ENCODE measurements at places on chromosomes 7 and 10.

- no peak for DNase-seq
Observed at GRCh38 chr10:356452-356851, 221.2 kb downstream of the ZMYND11 start.

DNA sequence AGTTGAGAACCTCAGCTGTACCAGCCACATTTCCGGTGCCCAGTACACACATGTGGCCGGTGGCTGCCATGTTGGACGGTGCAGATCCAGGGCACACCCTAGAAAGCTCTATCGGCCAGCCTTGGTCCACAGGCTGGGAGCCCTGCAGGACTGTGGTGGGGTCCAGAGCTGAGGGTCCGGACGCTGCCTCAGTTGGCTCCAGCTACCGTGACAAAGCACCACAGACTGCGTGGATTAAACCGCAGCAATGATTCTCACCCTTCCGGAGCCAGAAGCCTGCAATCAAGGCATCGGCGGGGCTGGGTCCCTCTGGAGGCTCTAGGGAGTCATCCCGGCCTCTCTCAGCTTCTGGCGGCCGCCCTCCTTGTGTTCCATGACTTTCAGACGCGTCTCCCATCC is 50.1 kb downstream of the PDGFA start:
- no peak for DNase-seq

DNA sequence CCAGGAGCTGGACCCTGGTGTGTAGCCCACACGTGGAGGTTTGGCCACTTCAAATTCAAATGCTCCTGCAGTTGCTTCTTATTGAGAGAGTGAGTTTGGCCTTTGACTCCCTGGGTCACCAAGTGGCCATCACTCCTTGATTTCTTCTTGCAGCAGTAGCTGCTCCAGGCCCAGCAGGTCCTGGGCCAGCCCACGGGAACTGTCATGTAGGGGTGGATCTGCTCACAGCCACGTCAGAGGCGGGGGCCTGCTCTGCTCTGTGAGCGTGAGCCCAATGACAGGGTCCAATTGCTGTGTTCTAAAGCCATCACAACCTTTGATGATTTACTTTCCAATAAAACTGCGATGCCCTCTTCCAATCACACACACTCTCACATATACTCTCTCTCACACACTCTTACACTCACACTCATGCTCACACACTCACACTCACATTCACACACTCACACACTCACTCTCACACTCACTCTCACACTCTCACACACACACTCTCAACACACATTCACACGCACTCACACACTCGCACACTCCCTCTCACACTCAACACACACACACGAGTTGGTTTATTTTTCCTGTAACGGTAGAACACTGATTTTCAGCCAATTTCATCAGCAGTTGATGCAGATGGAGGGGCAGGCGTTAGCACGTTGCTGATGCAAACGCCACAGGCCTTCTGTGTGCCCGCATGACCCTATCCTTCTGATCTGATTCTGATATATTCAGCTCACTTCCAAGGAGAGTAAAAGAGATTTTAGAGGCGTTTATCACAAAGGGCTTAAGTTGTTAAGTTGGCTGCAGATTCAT is 210.7 kb upstream of the PPP2R2D start:
- DNase-seq = no peak

GRCh38 chr10:132354356-132355094 is 22.5 kb downstream of the LRRC27 start:
- DNase-seq = no peak

- no peak for DNase-seq
Observed at GRCh38 chr10:83603708-83604107, 535.6 kb upstream of the GHITM start.

- DNase-seq = no peak
Observed at GRCh38 chr10:5620966-5621365, 45.4 kb downstream of the ASB13 start.

- DNase-seq = peak; percentile 52
Observed at GRCh38 chr10:110074758-110075671, 67.2 kb downstream of the ADD3 start.

GRCh38 chr7:31074120-31074383 is 21.9 kb downstream of the ADCYAP1R1 start:
- DNase-seq = peak; percentile 77

- DNase-seq = peak; percentile 51
Observed at GRCh38 chr7:20310963-20311742, 19.5 kb upstream of the ITGB8 start.

DNA sequence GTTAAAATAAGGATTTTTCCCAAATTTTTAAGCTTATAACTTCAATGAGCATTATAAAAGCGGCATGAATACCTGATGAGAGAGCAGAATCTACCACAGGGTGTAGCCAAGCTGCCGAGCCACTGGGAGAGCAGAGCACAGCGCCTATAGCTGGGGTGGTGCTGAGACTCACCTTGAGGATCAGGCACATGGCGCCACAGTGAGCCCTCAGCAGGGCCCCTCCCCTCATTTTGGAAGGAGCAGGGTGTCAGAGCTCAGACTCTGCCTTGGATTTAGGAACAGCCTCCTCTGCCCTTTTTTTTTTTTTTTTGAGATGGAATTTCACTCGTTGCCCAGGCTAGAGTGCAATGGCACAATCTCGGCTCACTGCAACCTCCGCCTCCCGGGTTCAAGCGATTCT is 118.6 kb downstream of the SRPK2 start:
- no peak for DNase-seq

GRCh38 chr7:80937336-80937735 is 18.5 kb upstream of the SEMA3C start:
- DNase-seq = no peak

DNA sequence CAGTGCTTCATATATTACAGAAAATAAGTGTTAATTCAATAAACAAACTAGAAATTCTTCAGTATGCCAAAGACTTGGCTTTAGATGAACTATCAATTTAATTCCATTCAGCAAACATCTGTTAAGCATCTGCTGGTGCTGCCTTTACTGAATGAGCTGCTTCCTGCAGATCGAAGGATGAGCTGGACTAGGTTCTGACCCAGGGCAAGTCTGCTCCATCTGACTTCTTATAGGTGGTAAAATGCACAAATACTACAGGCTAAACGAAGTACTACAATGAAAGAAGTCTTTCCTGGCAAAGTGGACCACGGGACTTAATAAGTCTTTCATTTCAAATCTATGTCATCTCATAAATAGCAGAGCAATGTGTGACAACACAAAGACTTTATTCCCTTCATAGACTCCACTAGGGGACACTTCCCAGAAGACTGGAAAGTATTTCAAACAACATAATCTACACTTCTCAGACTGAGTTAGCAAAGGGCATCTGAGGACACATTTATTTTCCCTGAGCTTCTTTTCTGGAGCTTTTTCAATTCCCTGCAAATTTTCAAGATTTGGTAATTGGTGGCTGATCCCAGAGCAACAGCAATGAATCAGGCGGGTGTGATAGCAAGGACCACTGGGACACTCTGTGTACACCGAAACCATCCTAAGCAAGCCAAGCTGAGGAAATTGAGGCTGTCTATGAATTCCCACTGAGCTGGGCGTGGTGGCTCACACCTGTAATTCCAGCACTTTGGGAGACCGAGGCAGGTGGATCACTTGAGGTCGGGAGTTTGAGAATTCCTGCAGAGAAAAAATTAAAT is 108.9 kb upstream of the FRMD4A start:
- DNase-seq = peak; percentile 19

GRCh38 chr10:66564287-66564686 is 361.5 kb upstream of the LRRTM3 start:
- peak; percentile 23 for DNase-seq

- no peak for DNase-seq
Observed at GRCh38 chr10:118997379-118997778, 32.1 kb upstream of the NANOS1 start.

DNA sequence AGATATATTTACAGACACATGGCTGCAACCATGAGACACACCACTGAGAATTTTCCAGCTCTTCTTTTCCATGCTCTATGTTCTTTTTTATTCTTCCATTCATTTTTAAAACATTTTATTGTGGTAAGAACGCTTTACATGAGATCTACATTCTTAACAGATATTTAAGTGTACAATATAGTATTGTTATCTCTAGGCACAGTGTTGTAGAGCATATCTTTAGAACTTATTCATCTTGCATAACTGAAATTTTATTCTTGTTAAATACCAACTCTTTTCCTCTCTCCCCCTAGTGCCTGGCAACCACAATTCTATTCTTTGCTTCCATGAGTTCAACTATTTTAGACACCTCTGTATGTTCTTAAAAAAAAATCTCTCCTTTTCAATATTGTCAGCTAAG is 67.1 kb upstream of the HABP2 start:
- DNase-seq = no peak

DNA sequence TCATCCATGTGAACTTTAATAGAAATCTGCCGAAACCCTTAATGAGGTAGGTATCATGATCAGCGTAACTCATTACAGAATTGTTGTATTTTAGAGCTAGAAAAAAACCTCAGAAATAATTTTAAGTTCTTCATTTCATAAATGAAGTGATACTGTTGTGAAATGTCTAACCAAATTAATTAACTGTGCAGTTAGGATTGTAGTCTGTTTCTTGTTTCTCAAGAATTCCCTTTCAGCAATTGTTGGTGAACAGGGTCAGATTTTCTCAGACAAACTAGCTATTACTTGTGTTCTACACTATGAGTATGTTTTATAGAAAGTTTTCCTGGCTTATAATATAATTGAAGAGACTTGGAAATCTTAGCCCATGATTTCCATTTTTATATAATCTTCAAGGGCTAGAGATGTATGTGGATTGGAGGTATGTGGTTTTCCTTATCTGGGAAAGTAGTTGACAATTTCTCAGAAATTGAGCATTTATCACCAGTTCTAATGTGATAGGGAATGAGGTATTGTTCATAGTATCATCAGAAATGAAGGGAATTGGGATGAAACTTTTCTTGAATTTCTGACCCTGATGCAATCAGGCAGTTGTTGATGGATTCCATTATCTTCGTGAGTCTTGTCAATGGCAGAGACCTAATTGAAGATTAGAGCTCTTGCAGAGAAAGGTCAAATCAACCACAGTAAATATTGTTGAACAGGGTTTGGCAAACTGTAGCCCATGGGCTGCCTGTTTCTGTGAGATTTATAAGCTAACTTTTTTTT is 55.0 kb downstream of the ST7 start:
- no peak for DNase-seq

GRCh38 chr7:66227808-66228207 is 22.7 kb downstream of the TPST1 start:
- no peak for DNase-seq

GRCh38 chr10:67668448-67668847 is 27.5 kb downstream of the CTNNA3 start:
- peak; percentile 30 for DNase-seq

DNA sequence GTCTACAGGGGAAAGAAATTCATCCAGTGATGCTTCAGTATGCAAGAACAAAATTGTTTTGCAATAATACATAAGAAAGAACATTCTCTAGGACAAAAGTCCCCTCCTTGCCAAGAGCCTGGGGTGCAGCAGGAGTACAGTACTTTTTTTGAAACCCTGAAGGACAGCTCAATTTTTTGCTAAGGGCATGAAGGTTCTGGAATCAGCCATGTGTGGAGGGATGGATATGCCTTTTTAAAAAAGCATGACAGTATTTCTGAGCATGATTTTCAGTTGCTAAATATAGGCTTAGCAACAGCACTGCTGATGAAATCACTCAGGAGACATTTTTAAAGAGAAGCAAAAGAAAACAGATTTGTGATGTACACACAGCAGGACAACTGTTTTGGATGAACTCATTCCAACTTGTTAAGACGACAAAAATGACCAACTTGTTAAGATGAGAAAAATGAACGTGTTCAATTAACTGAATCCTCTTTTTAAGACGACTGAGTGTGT is 39.3 kb downstream of the HBP1 start:
- no peak for DNase-seq

GRCh38 chr10:548238-548901 is 141.1 kb downstream of the DIP2C start:
- no peak for DNase-seq

- DNase-seq = no peak
Observed at GRCh38 chr10:120005207-120006201, 113.0 kb downstream of the SEC23IP start.

- DNase-seq = peak; percentile 58
Observed at GRCh38 chr7:90222811-90223725, 11.5 kb downstream of the STEAP2 start.

DNA sequence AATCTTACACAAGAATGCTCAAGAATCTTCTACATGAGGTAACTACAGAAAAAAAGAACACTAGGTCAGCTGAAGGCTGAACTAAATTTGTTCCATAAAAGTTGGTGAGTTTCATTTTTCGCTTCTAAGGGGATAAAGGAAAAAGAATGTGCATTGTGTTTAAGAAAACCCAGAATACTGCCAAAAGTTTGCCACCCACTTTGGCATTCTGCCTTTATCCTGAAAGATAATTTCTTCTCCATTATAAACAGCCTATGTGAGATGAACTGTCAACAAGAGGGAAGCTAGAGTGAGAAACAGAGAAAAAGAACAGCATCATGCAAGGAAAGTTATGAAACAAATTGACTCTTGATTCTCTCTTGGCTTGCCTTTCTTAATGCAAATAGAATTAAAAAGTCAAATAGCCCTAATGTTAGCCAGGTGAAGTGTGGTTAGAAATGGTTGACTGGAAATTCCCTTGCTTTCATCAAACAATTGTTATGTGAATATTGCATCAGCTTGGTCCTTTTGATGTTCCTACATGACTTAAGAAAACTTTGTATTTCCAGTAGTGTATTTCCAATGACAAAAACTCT is 25.8 kb downstream of the STEAP1 start:
- no peak for DNase-seq
